HFF-Myc (cell line): ENCODE measurements at places on chromosomes 6 and 20.

DNA sequence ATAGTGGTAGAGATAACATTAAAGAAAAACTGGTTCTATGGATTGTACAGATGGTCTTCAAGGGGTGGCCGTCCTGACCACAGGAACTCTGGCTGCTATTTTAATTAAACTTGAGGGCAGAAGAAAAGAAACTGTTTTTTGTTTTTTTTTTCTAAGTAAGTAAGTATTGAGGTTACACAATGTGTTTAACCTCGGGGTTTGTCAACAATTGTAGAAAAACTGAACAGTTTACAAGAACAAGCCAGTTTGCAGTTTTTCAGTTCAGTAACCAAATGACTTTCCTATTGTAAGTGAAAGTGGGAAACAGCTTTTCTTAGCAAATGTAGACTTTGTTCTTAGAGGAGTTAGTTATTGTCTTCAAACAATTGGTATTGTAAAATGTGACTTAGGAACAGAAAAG, 77.0 kb downstream of the PLCB1 start:
- DNase-seq: no peak

DNA sequence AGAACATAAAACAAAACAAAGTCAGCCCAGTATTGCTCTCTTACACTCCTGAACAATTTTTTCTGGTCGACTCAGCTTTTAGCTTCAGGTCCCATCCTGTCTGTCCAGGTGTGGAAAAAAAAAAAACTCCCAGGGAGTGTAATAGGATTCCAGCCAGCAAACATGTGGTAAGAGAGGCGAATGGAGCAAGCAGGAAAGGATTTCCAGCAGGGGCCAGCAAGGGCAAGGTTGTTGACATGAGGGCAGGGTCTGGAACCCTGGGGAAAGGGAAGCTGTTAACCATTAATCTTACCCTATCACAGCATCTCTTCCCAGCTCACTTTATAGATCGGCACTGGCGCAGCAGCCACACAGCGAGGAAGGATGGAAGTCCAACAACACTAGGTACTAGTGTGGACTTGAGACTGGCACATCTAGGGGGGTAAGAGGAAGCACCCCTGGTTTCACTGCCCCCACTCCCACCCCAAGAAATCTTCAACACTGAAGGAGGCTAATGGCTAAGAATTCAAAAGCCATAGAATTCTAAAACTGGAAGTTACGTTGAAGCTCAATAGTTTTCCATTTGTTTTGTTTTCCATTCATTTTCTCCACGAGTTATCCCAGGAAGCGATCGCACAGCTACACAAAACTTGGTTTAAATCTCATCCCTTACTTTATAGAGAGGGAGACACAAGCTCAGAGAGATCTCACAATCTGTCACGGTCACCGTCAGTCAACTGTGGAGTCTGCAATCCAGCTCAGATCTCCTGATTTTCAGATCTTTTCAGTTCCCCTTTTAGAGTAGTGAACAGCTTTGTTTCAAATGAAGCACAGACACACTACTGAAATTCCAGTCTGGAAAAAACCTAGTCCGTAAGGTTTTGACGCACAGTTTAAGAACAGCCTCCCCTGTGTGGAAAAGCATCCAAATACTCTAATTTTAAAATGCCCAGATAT, 53.3 kb downstream of the SLC22A23 start:
- no peak for DNase-seq

DNA sequence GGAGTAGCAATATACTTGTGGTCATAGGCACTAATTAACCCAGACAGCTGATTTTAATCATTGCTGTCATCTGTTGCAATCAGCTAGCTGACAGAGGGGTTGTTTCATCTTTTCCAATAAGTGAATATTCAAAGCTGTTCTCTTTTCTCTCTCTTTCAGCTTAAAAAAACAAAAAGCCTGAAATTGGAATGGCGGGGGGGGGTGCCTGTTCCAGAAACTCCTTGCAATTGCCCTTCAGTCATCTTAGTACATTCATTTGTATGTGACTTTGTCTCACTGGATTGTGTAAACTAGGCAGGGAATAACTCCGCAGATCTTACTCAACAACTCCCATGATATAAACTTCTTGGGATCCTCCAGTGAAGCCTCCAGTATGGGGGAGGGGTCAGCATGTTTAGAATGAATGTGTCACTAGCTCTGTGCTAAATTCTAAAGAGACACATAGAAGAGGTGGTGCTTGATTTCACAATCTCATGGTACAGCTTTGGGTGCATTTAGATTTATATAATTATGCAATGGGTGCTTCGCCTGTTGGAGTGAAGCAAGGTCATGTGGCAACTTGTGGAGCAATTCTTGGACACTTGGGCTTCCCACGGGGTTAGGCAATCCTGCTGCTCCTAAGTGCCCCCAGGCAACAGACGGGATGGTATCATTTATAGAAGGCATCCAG, 40.1 kb downstream of the SLC24A3 start:
- DNase-seq: no peak

- DNase-seq: no peak
Measured at GRCh38 chr20:35674921-35675320, 10.2 kb upstream of the CPNE1 start.

DNA sequence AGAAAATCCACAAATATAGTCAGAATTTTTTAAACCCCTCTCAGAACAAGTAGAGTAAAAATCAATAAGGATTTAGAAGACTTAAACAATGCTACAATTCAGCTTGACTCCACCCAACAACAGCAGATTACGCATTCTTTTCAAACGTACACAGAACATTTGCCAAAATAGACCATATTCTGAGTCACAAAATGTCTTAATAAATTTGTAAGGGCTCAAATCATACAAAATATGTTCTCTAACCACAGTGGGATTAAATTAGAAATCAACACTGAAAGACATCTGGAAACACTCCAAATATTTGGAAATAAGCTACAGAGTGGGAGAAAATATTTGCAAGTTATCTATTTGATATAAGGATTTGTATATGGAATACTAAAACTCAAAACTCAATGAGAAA, 164.2 kb upstream of the AKAP12 start:
- no peak for DNase-seq

DNA sequence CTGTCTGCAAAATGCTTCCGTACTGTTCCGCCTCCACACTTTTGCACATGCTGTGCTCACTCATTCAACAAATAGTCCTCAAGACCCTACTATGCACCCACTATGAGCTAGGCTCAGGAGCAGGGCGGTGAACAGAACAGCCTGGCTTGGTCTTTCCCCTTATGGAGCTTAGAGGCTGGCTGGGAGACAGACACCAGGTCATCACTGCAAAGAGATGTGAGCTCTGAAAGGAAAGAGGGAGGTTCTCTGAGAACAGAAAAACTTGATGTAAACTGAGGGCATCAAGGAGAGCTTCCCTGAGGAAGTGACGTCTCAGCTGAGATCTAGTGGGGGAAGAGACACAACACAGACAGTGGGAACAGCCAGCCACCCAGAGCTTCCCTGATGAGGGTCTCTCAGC, 31.0 kb upstream of the TGM2 start:
- no peak for DNase-seq
